K562 (cell line): ENCODE measurements at places on chromosomes 6 and 20.

DNA sequence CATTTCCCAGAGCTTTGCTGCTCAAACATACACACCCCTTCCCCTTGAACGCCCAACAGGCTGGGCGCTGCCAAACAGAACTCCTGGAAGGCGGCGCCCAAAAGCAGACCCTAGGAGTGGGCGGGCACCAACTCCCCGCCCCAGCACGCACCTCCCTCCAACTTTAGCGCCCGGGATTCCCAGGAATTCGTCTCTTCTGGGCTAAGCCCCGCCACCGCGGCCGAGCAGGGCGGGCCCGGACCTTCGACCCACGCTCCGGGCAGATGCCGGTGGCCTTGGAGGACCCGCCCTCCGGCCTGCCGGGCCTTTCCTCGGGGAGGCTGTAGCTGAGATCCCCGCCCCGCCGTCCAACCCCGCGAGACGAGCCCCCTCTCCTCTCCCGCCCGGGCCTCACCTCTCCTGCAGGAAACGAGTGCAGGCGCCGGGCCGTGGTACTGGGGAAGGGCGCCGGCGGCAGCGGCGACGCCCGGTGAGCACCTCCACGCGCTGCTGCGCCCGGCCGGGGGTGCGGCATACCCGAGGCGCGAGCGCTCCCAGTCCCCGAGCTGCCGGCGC, 659 bp downstream of the MCUR1 start:
- H3K4me1 ChIP-seq: peaks cover 21% of the 10 kb centered on the region
- peak; percentile 77 for DNase-seq
- peak overlapping the region; percentile 88 for H3K4me3 ChIP-seq

GRCh38 chr6:46184114-46184513, 13.3 kb upstream of the ENPP5 start:
- H3K4me3 ChIP-seq: no peak overlapping the region
- H3K27ac ChIP-seq: no peak overlapping the region
- H3K4me1 ChIP-seq: no peaks in the 10 kb centered on the region
- H3K27me3 ChIP-seq: no peaks in the 10 kb centered on the region

DNA sequence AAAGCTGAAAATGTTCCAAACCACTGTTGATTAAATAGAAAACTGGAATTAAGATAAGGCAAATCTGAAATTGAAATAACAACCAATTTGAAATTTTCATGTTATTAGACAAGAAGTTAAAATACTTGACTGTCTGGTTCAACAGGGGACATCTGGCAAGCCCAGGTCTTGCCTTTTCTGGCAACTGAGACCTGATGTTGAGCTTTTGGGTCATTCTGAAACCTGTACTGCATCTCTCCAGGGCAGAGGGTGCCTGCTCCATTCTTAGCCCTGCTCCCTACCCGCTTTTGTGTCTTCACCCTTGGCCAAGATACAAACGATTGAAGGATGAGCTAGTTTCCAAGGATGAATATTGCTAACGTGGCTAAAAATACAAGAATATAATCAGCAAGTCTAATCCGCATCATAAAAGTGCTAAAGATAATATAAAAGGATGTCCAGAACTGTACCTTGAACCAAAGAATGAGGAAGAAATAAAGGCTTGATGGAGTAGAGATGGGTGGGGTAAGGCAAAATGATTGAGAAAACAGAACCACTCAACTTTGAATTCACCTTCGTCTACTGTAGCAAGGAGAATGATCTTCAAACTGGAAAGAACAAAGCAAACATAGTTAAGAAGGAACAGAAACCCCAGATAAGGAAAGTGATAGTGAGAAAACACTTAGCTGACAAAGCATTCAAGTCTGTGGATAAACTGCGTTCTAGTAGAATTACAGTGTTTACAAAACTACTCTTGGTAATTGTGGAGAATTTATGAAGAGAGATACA, 109.8 kb upstream of the MAN1A1 start:
- no peaks in the 10 kb centered on the region for H3K27me3 ChIP-seq
- H3K36me3 ChIP-seq: no peaks in the 10 kb centered on the region
- DNase-seq: no peak
- H3K4me3 ChIP-seq: no peak overlapping the region

DNA sequence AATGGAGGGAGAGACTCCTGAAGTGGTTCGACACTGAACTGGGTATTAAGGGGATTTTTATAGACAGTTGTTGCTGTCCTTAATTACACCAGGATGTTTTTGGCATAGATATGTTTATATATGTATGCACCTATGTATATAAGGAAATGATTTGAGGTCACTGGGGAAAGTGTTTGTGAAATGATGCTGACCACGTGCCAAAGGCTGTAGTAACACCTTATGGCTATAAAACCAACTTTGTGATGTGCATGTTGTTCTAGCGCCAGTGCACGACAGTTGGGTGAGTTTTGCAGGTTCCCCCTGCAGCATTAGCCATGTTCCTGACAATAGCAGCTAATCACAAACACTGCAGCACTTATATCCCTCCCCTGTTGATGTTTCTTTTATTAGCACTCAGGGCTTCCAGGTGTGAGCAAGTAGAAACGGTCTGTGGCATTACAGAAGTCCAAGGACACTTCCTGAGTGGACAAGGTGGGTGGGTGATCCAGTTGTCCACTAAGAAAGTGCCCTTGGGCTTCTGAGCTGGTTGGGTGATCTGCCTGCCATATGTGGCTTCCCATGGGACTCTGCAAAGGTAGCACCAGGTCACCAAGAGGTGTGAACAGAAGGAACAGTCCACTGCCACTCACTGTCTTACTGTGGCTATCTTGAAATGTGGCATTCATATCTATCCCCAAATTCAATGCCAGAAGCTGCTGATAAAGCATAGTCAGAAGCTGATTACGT, 63.0 kb upstream of the RBM24 start:
- H3K27ac ChIP-seq: no peak overlapping the region
- H3K27me3 ChIP-seq: peaks cover 5% of the 10 kb centered on the region; the same call in 1 of the 3 replicates
- no peaks in the 10 kb centered on the region for H3K36me3 ChIP-seq

DNA sequence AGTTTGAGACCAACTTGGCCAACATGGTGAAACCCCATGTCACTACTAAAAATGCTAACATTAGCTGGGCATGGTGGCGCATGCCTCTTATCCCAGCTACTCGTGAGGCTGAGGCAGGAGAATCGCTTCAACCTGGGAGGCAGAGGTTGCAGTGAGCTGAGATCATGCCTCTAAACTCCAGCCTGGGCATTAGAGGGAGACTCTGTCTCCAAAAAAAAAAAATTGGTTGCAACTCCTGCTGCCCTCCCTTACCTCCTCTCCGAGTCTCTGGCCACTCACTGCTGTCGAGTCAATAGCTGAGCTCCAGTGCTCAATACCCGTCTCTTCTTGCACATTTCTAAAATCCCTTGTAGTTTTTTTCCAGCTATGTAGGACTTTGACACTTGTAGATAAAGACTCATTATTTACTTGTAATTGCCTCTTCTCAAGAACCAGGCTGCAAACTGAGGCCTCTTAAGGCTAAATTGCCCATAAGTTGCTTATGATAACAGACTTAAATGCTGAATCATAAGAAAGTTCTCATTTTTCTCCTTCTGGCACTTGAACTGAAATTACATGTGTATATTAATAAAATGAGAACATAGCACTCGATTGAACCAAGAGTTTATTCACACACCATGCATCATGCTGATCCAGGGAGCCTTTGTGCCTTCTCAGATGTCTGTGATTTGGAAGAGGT, 13.8 kb downstream of the HECA start:
- H3K27ac ChIP-seq: no peak overlapping the region
- peaks cover 18% of the 10 kb centered on the region for H3K27me3 ChIP-seq
- DNase-seq: no peak
- H3K36me3 ChIP-seq: no peaks in the 10 kb centered on the region
- no peaks in the 10 kb centered on the region for H3K4me1 ChIP-seq
- H3K4me3 ChIP-seq: no peak overlapping the region

GRCh38 chr20:22619272-22619671, 34.9 kb upstream of the FOXA2 start:
- H3K27ac ChIP-seq: no peak overlapping the region
- H3K36me3 ChIP-seq: no peaks in the 10 kb centered on the region
- peaks cover 14% of the 10 kb centered on the region for H3K27me3 ChIP-seq
- peaks cover 4% of the 10 kb centered on the region; the same call in 1 of the 3 replicates for H3K4me1 ChIP-seq
- no peak for DNase-seq

GRCh38 chr6:107083047-107083768, 32.1 kb downstream of the BEND3 start:
- 0 out of 3 replicates have a peak, but pooled peaks cover 5% of the 10 kb centered on the region for H3K36me3 ChIP-seq
- H3K4me3 ChIP-seq: no peak overlapping the region
- no peak overlapping the region for H3K27ac ChIP-seq
- H3K27me3 ChIP-seq: no peaks in the 10 kb centered on the region
- H3K4me1 ChIP-seq: peaks cover 3% of the 10 kb centered on the region; the same call in 1 of the 3 replicates

DNA sequence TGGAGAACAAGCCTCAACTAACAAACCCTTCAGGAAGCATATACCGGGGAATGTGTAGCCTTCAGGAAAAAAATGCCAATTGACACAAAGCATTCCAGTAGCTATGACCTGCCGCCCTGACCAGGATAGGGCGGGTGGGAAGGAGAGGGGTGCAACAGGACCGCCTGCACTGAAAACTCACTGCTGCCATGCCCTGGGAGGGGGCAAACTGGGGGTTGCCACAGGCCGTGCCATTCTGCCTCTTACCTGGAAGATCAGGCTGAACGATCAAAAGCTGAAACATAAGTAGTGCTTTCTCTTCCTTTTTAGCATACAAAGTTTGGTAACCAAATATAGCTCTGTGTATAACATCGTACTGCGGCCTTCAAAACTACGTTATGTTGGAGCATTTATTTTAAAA, 21.7 kb downstream of the NR2E1 start:
- H3K27ac ChIP-seq: no peak overlapping the region
- H3K36me3 ChIP-seq: no peaks in the 10 kb centered on the region
- no peak overlapping the region for H3K4me3 ChIP-seq
- peaks cover 25% of the 10 kb centered on the region for H3K27me3 ChIP-seq

- H3K27me3 ChIP-seq: no peaks in the 10 kb centered on the region
- no peaks in the 10 kb centered on the region for H3K4me1 ChIP-seq
- H3K36me3 ChIP-seq: no peaks in the 10 kb centered on the region
- H3K27ac ChIP-seq: no peak overlapping the region
- H3K4me3 ChIP-seq: no peak overlapping the region
Observed at GRCh38 chr6:151850479-151851003, 43.1 kb downstream of the ESR1 start.

GRCh38 chr6:117829594-117830319, 77.3 kb upstream of the SLC35F1 start:
- H3K27me3 ChIP-seq: no peaks in the 10 kb centered on the region
- no peaks in the 10 kb centered on the region for H3K4me1 ChIP-seq
- no peak overlapping the region for H3K27ac ChIP-seq
- H3K36me3 ChIP-seq: no peaks in the 10 kb centered on the region

- DNase-seq: no peak
- H3K4me3 ChIP-seq: no peak overlapping the region
- H3K4me1 ChIP-seq: no peaks in the 10 kb centered on the region
- no peak overlapping the region for H3K27ac ChIP-seq
- no peaks in the 10 kb centered on the region for H3K36me3 ChIP-seq
- H3K27me3 ChIP-seq: no peaks in the 10 kb centered on the region
Observed at GRCh38 chr6:125512621-125513020, 210.9 kb upstream of the HDDC2 start.

DNA sequence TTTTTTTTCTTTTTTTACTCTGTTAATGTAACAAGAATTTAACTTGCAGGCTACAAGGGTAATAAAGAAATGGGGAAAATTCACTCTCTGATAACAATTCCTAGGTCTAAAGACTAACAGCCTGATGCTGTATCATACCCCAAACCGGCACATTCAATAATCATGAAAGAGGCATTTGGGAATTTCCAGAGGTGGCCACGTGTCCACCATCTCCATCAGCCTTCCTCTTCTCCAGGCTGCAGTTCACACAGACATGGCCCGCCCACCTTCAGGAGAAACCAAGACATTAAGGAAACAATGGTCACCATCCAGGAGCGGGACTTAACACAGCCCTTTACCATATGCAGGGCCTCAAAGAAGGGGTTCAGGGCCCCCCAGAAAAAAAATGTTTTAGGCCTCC, 44.8 kb downstream of the PDE10A start:
- DNase-seq: no peak
- no peaks in the 10 kb centered on the region for H3K4me1 ChIP-seq
- H3K27ac ChIP-seq: no peak overlapping the region
- H3K4me3 ChIP-seq: no peak overlapping the region
- no peaks in the 10 kb centered on the region for H3K36me3 ChIP-seq
- H3K27me3 ChIP-seq: no peaks in the 10 kb centered on the region

DNA sequence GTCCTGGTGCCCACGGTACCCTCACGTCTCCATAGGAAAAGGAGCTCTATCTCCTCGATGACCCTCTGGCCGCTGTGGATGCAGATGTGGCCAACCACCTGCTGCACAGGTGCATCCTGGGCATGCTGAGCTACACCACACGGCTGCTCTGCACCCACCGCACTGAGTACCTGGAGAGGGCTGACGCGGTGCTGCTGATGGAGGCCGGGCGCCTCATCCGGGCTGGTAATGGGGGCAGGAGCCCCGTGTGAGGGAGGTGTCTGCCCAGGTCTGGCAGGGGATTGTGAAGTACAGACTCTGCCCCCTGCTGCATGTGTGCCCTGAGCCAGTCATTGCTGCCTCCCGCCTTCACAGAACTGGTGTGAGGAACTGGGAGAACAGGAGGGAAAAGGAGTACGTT, 12.4 kb downstream of the DLK2 start:
- H3K36me3 ChIP-seq: peaks cover 39% of the 10 kb centered on the region; the same call in 2 of the 3 replicates
- DNase-seq: no peak
- no peaks in the 10 kb centered on the region for H3K27me3 ChIP-seq

DNA sequence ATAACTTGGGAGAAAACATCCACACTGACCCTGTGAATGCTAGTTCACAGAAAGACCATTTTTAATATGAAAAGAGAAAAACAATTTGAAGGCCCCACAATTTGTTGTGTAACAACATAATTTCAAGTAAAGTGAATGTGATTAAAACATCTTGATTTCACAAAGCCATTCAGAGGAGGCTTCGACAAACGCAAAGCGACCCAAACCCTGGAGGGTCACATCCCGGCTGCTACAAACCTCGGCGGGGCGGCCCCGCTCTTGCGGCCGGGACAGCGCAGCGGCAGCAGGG, 14.0 kb downstream of the FOXC1 start:
- no peak for DNase-seq
- no peak overlapping the region for H3K27ac ChIP-seq
- no peaks in the 10 kb centered on the region for H3K4me1 ChIP-seq
- H3K4me3 ChIP-seq: no peak overlapping the region

- no peaks in the 10 kb centered on the region for H3K36me3 ChIP-seq
- H3K4me1 ChIP-seq: no peaks in the 10 kb centered on the region
Observed at GRCh38 chr6:152721956-152722355, 24.3 kb downstream of the MYCT1 start.

- H3K27me3 ChIP-seq: no peaks in the 10 kb centered on the region
- no peak overlapping the region for H3K4me3 ChIP-seq
- no peak for DNase-seq
- H3K27ac ChIP-seq: no peak overlapping the region
Observed at GRCh38 chr20:57244627-57245214, 21.7 kb downstream of the BMP7 start.

- H3K27me3 ChIP-seq: peaks cover 5% of the 10 kb centered on the region; the same call in 1 of the 2 replicates
- DNase-seq: peak; percentile 61
- H3K4me3 ChIP-seq: no peak overlapping the region
- H3K36me3 ChIP-seq: no peaks in the 10 kb centered on the region
Observed at GRCh38 chr6:25223490-25223991, 55.6 kb upstream of the CARMIL1 start.

- peaks cover 17% of the 10 kb centered on the region for H3K36me3 ChIP-seq
- H3K4me3 ChIP-seq: peak overlapping the region; percentile 83; the same call in 1 of the 2 replicates
- DNase-seq: no peak
- peaks cover 52% of the 10 kb centered on the region for H3K4me1 ChIP-seq
- no peaks in the 10 kb centered on the region for H3K27me3 ChIP-seq
Observed at GRCh38 chr6:139376604-139377218, 2.3 kb upstream of the CITED2 start.

GRCh38 chr20:35307666-35308653, 15.7 kb upstream of the FAM83C start:
- peaks cover 17% of the 10 kb centered on the region; the same call in 1 of the 2 replicates for H3K4me1 ChIP-seq
- DNase-seq: no peak
- no peaks in the 10 kb centered on the region for H3K27me3 ChIP-seq
- H3K4me3 ChIP-seq: no peak overlapping the region
- H3K27ac ChIP-seq: no peak overlapping the region
- H3K36me3 ChIP-seq: peaks cover 24% of the 10 kb centered on the region; the same call in 2 of the 3 replicates
